ENCODE measurements at places on chromosomes 5 and 9.

DNA sequence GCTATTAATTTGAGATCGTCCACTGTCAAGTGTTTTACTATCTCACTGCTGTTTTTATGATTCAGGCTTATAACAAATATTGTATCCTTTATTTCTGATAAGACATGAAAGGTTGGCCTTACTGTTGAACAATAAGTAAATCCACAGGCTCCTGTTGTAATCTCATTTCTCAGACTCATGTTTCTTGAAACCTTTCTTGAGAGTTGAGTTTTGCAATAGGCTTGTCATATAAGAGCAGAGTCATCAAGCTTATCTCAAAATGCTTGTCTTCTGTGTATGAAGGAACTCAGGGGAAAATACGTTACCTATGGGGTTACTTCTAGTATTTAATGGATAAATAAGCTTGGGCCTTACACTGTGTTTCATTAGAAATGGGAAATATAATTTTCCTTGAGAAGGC is 9.2 kb upstream of the TLX3 start:
- DNase-seq = no peak

DNA sequence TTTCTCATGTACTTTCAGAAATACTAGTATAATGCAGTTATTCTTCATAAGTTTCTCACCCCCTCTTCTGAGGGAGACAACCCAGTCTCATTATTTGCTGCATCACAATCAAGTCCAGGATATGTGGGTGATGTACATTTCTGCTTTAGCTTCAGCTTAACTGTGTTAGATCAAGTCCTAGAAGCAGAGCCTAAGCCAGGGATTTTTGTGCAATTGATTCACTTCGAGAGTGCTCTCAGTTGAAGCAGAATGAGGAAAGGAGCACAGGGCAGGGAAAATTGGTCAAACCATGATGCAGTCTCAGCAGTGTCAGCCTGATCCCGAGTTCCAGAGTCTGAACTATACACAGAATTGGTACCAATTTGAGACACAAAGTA is 15.1 kb downstream of the HNRNPK start:
- no peak for DNase-seq

DNA sequence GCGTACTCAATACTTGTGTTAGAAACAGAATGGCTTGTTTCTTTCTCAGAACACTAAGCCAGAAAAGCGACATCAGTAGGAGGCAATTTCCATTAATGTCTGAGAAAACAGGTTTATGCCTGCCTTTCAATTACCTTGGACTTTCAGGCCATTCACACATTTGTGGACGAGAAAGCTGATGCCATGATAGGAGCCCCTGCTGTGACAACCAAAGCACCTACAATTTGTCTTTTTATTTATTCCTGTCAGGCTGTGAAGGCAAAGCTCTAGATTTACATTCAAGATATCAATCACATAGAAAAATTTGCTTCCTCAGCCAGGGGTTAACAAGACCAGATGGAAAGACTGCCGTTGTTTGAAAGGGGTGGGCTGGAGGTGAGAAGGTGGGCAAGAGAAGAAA is 76.2 kb downstream of the C7 start:
- no peak for DNase-seq

DNA sequence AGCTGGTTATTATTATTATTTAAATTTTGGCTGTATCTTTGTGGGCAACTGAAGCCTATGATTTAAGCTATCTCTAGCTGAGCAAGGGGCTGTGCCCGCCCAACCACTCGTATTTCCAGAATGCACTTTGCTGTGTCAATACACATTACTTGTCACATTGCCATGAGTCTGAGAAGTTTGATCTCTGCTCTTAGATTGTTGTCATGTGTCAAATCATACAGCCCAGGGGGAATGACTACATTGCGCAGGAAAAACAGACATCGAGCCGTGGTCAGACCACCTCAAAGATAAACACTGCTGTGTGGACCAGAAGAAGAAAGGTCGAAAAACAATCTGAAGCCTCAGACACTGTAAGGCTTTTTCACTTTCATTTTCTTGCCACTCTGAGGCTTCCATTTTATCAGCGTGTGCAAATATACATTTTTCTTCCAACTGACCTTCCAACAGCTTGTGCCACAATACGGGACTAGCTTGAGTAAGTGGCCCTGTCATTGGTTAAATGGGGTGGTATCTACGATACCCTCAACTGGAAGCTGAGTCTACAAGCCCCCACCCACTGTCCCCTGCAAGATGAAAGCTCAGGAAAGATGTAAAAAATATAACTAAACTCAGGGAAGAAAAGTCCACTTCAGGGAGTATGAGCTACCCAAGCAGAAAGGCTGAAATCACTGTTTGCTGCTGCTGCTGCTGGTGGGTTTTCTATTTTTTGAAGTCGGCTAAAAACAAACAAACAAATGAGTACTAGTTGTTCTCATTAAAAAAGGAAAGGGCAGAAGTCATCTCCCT is 603.0 kb downstream of the BNC2 start:
- no peak for DNase-seq

DNA sequence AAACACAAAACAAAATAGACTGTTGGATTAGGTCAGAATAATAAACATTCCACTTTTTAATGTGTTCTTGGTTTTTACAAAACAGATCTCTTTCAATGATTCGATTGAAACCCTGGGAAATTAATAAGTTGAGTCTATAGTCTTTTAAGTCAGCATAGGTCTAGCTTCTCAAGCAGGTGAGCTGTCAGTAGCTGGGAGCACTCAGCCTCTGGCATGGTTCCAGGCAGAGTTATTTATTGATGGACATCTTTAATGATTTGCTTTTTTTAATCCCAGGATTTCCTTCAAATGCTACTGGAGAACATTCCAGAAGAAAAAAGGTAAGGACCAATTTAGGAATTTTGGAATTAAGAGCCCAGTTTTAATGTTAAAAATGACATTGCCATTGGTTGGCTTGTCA is 241.0 kb downstream of the AOPEP start:
- DNase-seq = no peak

DNA sequence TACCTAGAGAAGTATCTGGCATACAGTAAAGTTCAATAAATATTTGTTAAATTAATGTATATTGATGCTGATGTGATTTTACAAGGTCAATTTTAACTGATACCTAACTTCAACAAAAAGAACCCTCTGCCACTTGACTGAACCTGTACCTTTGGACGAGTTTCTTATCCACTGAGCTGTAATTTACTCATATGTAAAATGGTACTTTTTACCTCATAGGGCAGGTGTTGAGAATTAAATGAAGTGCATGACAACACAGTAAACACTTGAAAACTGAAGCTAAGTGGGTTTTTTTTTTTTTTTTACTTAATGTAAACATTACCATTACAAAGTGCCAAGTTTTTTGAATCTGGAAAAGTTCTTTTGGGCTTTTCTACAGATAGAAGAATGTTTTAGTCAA is 15.4 kb downstream of the NIPSNAP3B start:
- no peak for DNase-seq

DNA sequence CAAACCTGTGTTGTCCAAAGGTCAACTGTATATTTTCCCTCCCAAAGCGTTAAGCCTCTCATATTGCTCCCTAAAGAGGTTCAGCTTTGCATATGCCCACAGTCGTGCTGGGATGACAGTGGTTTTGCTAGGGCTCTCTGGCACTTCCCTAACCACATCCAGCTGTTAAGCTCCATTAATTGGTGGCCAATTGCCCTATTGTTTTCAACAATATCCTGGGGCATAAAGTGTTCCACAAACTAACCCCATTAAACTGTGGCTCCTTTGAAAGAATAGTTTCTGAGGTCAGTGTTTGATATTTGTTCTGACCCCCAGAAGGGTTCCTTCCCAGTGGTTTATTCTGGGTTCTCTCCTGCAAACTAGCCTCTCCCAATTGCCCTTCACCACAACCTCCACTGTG is 194.5 kb downstream of the HSD17B3 start:
- no peak for DNase-seq

DNA sequence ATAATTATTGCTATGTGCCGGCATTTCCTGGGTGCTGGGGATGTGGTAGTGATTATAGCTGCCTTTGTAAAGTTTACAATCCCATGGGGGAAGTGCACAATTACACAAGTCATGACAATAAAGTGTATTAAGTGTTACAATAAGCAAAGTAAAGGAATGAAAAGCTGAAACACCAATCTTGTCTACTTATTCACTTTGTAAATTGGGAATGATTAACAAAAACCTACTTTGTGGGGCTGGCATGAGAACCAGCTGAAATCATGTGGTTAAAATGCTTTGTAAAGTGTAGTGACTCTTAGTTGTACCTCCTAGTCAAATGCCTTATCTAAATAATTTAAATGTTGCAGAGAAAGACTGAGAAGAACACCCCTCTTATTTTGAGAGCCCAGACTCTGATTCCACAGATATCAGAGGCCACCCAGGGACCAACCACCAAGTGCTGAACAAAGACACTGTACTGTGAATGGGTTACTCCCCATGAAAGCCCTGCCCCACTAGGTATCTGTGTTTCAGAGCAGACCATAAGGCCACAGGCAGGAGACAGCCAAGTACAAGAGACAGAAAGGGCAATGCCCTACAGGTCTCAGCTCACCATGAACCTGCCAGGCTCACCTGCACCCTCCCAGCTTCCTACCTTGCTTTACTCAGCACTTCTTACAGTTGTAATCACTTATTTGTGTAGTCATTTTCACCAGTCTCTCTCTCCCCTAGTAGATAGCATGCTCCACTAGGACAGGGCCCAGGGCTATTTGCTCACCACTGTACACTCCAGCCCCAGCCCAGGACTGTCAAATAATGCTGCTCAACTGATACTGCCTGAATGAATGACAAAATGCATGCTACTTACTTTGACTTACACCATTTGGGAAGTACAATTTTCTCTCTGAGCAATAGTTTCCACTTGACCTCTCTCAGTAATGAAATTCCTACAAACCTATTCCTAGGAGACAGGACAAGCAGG is 101.6 kb upstream of the APC start:
- no peak for DNase-seq

DNA sequence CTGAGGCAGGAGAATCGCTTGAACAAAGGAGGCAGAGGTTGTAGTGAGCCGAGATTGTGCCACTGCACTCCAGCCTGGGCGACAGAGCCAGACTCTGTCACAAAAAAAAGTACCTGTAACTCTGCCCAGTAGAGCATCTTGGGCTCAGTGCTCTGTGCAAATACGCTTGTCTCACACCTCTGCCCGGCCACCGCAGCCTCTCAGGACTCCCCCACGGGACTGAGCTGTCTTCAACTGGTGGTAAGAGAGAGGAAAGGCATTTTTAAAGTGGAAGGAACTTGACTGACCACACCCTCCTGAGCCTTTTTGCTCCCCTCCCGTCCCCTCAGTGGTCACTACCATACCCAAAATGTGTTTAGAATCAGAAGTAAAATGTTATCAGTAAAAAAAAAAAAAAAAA is 174.3 kb upstream of the PIK3R1 start:
- no peak for DNase-seq

GRCh38 chr5:119270121-119270565 is 85.7 kb upstream of the TNFAIP8 start:
- no peak for DNase-seq

DNA sequence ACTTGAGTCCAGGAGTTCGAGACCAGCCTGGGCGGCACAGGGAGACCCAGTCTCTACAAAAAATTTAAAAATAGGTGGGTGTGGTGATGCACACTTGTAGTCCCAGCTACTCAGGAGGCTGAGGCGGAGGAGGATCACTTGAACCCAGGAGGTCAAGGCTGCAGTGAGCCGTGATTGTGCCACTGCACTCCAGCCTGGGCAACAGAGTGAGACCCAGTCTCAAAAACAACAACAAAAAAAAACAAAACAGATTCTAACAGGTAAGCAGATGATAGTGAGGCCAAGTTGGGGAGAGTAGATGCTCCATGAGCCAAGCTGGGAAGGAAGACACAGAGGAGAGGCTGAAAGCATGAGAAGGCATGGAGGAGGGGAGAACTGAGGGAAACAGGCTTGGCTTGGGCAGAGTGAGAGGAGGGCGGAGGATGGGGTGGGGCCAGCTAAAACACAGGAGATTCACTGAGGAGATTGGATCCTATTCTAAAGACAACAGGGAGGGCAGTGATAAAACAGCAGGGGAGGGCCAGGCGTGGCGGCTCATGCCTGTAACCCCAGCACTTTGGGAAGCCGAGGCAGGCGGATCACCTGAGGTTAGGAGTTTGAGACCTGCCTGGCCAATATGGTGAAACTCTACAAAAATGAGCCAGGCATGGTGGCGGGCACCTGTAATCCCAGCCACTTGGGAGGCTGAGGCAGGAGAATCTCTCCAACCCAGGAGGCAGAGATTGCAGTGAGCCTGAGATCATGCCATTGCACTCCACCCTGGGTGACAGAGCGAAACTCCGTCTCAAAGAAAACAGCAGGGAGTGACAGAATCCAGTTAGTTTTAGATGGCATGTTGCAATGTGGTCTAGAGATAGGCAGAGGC is 8.4 kb downstream of the RPS14 start:
- no peak for DNase-seq

DNA sequence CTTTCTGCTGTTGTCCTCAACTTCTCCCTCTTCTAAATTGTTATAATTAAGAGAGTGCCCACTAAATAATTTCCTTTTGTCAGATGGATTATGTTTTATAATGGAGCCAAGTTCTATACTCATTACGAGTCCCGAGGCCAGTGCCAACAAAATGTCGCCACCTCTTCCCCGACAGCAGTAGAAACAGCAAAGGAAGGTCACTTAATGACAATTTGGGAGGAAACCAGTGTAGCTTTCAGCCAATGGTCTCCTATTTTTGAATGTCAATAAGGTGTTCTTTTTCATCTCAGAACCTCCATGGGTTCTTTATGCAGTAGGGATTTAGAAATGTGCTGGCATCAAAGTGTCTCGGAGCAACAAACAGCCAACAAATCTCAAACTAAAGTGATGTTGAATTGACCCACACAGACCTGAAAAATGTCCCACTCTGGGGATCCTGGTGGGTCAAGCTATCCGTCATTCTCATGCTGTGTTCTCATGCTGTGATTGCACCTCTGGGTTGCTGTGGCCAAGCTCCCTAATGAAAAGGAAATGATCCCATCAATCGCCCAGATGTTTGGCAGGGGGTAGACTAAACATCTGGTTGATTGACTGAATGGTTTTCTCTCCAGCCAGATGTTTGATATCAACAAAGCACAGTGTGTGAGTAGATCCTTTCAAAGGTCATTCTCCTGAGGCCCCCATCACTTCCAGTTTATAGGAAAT is 291.9 kb downstream of the DMAC1 start:
- DNase-seq = no peak

DNA sequence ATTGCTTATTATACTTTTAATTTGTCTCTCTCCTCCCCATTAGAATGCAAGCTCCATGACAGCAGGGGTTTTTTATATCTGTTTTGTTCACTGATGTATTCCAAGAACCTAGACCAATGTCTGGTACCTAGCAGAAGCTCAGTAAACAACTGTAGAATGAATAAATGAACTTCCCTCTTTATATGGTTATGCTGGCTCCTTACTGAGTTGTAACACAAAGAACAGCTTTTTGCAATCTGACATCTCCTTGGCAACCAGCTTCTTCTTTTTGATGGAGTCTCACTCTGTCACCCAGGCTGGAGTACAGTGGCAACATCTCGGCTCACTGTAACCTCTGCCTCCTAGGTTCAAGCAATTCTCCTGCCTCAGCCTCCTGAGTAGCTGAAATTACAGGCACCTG is 13.6 kb downstream of the TRMO start:
- DNase-seq = no peak

All from effector CD4-positive, alpha-beta T cell (primary cell).